GM19239 (cell line): ENCODE measurements at places on chromosomes 7 and 10.

GRCh38 chr7:156039971-156040677 is 227.9 kb upstream of the SHH start:
- no peak for DNase-seq

GRCh38 chr10:74044419-74044818 is 46.5 kb downstream of the VCL start:
- DNase-seq: no peak

DNA sequence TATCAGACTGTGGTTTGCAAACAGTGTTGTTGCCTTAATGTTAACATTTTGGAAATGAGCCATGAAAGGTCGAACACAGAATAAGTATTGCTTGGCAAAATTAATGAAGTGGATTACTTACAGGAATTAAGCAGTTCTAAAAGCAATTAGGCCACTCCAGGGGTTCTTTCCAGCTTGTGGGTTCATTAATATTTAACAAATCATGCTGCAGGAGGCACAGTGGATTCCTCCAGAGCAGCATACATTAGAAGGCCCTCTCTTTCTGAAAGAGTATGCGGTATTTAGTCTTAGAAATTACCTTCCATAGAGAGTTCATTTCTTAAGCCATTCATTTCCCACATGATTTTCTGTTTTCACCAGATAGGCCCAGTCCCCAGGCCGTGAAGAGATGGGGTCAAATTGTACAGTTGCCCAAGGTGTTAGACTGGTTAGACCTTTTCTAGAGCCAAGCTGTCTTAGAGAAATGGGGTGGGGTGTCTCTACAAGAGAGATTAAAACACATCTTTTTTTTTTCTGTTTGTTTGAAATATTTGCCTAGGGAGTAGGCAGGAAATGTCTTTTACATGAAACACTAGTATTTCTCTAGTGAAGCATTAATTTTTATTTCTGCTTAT is 40.0 kb upstream of the AGR3 start:
- DNase-seq: no peak

DNA sequence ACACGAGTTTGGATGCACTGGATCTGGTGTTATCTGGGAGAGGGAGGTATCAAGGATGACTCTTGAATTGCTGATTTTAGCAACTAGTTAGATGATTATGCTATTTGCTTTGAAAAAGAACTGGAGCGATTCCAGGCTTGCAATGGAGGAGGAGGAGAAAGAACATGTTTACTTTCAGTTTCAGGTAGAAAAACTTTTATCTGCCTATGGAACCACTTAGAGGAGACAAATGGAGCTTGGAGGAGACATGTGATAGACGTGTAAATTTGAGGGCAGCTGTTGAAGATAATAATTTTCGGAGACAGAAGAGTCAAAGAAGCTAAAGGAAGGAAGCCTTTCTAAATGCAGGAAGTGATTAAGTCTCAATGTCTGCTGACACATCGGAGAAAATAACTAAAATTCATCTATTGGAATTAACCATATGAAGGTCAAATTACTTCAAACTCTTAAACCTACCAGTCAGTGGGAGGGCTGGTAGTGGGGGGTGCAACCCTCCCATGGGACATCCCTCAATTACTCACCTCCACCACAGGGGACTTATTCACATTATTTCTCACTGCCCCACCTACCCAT is 56.4 kb upstream of the GNAI1 start:
- no peak for DNase-seq

GRCh38 chr10:5502061-5502521 is 2.7 kb upstream of the CALML5 start:
- DNase-seq: no peak

DNA sequence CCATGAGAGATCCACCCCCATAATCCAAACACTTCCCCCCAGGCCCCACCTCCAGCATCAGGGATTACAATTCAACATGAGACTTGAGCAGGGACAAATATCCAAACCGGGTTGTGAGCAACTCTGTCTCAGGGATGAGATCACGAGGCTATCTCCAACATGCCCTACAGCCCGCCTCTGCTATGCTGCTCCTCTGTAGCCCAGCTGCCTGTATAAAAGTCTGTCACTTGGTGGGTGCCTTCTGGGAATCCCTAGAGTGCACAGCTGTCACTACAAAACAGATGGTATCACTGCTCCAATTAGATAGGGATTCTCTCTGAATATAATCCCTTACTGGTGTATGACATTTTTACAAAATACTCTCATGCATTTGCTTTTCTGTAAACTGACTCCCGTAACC is 114.9 kb upstream of the NANOS1 start:
- DNase-seq: no peak

GRCh38 chr10:47444047-47444446 is 39.9 kb downstream of the ANXA8 start:
- no peak for DNase-seq

DNA sequence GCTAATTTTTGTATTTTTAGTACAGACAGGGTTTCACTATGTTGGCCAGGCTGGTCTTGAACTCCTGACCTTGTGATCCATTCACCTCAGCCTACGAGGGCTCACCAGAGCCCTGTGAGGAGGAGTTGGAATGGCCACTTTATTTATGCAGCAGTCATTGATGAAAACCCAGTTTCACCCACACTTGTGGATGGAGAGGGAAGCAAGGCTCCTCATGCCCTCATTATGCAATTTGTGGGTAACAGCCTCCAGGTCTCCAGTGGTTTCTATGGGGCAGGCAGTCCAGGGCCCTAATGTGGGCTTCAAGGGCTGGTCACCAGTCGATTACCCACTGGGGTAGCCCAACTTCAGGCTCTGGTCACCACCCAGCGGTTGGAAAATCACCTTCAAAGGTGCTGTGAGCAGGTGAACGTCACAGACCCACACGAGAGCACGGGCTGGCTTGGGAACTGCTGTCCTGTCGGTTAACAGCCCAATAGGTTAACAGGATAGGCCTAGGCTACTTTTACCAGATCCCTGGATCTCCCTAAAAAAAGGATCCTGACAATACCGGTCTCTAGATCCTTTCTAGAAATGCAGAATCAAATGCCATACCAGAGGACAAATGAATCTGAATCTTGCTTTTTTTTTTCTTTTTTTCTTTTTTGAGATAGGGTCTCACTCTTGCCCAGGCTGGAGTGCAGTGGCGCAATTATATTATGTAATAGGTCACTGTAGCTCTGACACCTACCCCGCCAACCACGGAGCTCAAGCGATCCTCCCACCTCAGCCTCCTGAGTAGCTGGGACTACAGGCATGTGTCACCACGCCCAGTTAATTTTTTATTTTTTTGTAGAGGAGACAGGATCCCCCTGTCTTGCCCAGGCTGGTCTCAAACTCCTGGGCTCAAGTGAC is 97.8 kb downstream of the SLC37A3 start:
- no peak for DNase-seq
